Stimulated activated CD4-positive, alpha-beta T cell treated with anti-CD3 and anti-CD28 coated beads, Interleukin-1b, Interleukin-23, amount 100 ng/mL, for 48 hours (primary cell): ENCODE measurements at places on chromosomes 3 and 15.

DNA sequence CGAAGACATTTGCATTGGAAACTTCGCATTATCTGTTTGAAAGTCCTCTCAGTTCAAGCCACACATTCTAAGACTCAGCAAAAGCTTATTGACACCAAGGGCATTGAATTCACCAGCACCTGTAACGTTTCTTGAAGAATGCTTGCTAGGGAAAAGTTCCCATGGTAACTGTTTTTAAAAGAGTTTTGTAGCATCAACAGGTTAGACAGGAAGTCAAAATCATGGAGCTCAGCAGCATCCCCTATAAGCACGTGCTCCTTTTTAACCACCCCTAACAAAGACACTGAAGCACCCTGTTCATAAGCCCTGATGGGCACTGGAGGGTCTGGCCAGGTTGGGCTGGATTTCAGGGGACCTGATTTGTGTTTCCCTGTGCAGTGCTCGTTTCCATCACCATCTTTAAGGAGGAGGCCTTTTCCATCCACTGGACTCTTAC is 229.7 kb upstream of the BHLHE40 start:
- no peak for DNase-seq

DNA sequence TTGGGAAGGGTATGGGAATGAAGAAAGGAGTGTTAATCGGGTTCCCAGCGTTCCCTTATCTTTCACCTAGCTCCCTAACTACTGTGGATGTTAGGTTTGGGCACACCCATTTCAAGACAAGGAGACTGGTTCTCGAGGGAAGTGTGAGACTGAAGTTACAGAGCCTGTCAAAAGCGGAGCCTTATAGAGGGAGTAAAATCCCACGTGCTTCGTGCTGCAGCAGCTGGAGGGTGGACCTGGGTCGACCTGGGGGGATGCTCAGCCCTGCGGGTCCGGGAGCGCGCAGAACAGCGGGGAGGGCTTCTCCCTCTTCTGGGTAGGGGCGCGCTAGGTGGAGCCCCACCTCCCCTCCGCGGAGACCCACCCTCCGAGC is 314 bp upstream of the TMED3 start:
- no peak for DNase-seq

DNA sequence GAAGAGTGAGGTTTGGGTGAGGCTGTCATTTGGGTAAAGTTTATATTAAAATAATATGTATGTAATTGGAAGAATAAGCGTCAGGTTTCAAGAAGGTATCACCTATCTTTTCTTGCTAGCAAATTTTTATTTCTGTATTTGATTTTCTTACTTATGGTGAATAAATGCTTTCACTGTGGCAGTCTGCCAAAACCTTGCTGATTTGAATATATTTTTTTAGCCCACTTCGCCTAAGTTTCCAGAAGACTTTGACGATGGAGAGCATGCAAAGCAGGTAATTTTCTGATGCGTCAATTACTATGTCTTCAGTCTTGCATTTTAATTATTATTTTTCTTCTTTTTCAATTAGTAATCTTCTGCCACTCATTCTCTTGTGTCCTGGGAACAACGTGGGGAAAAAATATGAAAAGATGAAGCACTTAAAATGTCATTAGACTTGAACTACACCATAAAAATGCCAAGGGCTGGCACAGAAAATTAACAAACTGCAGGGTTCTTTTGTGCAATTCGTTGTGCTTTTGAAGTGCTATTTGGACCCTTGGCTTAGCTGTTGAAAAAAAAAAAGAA is 40.4 kb downstream of the SRP14 start:
- DNase-seq, result no peak

DNA sequence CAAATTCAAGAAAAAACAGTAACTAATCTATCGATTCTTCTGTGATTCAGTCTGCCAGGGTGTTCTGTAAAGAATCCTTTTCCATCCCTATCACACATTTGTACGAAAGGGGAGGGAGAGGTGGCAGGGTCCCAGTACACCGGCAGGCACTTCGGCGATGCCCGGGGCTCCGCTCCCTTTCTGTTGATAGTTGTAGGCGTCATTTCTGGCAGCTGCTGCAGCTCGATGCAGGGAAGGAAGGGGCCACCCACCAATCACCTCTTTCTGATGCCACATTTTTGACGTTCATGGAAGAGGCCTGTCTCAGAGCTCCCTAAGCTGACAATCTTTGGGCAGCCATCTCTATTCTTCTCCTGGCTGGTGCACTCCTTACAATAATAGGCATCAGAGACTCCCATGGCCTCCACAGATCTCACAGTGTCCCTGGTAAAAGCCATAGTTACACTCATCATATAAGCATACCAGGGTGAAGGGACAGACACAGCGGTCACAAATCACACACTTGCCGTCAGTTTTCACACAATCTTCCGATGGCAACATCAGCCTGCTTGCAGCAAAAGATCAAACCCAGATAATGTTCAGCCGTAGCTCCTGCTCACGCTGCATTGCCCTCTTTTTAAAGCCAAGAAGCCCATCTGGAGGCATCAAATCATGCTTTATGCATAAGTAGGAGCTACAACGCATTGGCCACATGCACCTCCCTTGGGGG is 60.8 kb upstream of the ZBTB38 start:
- no peak for DNase-seq

- DNase-seq, result peak; percentile 43
These were observed 47.6 kb downstream of the SETMAR start for GRCh38 chr3:4350789-4351163.

GRCh38 chr3:21894459-21895340 is 143.7 kb upstream of the ZNF385D start:
- DNase-seq, result no peak
